ENCODE measurements at places on chromosomes 12 and 14.

DNA sequence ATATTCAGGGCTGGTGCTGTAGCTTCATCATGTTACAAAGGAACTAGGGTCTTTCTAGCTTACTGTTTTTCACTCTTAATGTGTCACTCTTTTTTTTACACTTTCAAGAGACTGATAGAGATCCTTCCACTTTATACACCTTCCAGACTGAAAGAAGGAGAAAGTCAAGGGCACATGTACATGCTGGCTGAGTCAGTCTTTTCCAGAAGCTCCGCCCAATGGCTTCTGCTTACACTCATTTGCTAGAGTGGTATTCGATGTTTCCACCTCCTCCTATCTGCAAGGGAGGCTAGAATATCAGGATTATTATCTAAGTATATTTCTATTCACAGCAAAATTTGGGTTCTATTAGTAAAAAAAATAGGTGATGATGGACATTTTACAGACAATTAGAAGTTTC, 325.8 kb upstream of the OR4E1 start:
- DNase-seq, result no peak

GRCh38 chr12:77940011-77940423, 109.3 kb downstream of the NAV3 start:
- DNase-seq, result peak; percentile 92

DNA sequence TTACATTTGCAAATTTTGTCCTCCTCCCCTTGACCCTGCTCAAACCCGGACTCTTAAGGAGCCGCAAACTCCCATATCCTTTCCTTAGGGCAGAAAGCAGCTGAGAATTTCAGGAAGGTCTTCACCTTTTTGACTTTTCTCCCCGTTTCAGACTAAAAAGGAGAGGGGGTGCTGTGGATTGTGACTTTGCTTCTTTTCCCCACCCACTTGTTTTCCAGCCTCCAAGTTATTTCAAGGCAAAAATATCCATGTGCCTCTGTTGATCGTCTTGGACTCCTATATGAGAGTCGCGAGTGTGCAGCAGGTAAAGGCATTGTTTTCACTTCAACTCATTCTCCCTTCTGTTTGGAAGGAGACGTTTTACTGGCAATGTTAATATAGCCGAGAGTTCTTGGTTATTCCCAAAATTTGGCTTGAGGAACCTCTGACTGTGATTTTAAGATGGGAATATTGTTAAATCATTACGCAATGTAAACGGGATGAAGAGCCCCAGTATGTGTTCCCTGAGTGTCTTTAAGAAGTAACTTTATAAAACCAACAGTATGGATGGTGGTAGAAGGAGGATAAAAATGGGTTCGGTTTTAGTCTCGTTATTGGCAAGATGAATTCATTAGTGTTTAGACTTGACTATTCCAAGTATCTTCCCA, 663 bp downstream of the LRRK2 start:
- no peak for DNase-seq

- no peak for DNase-seq
Measured at GRCh38 chr14:83842547-83842946, 1687.4 kb upstream of the FLRT2 start.

GRCh38 chr14:102071283-102071998, 15.4 kb downstream of the HSP90AA1 start:
- peak; percentile 76 for DNase-seq
